ENCODE measurements at places on chromosomes 2 and 18.
A peak's percentile ranks its signal among the peaks of the same experiment; 100 is the strongest.

DNA sequence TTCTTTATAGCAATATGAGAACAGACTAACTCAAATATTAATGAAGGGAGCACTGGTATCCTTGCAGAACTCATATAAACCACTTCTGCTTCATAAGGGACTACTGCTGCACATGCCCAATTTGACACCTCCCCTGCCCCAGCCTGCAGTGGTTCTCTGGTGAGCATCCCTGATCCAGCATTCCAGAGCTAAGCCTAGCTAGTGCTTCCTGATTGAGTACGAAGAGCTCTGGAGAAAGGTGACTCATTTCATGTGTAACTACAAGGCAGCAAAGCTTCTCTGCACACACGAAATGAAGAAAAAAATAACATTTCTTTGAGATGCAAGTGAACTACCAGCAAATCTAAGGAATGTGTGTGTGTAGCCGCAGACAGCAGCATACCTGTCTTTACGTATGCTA, 22.8 kb upstream of the ADNP2 start:
- DNase-seq, result no peak

DNA sequence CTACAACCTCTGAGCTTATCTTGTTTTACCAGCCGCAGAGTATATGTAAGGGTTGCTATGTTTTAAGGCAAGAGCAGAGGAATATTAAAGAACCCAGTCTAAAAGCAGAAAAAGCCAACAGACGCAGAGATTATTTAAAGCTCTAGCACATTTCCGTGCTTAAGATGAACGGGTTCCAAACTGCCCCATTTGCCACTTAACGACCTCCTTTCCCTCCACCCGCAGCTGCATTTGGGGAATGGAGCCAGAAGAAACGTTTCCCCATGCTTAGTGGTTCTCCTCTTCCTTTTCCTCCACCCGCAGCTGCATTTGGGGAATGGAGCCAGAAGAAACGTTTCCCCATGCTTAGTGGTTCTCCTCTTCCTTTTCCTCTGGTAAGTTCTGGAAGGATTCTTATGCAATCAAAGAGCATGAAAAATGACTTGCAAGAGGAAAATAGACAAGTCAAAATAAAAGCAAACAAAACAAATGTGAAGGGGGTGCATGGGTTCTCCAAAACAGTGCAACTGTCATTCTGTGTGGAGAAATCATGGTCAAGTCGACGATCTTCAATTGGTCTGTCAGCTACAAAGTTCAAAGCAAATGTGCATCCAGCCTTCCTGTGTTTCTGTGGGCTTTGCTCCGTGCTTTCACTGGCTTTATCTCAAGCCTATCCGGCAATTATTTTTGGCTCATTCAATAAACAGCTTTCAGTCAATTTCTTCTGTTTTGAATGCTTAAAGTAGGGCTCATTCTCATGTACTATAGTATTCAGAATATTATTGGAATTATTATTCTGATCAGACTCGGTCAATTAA, 57.8 kb downstream of the DIPK1C start:
- DNase-seq, result peak; percentile 56

- DNase-seq, result no peak
Measured at GRCh38 chr2:142416996-142417395, 286.2 kb upstream of the LRP1B start.

- no peak for DNase-seq
Measured at GRCh38 chr2:121664086-121664485, 14.8 kb upstream of the CLASP1 start.

- peak; percentile 23 for DNase-seq
Measured at GRCh38 chr2:109386004-109386695, 227.6 kb downstream of the SEPTIN10 start.

DNA sequence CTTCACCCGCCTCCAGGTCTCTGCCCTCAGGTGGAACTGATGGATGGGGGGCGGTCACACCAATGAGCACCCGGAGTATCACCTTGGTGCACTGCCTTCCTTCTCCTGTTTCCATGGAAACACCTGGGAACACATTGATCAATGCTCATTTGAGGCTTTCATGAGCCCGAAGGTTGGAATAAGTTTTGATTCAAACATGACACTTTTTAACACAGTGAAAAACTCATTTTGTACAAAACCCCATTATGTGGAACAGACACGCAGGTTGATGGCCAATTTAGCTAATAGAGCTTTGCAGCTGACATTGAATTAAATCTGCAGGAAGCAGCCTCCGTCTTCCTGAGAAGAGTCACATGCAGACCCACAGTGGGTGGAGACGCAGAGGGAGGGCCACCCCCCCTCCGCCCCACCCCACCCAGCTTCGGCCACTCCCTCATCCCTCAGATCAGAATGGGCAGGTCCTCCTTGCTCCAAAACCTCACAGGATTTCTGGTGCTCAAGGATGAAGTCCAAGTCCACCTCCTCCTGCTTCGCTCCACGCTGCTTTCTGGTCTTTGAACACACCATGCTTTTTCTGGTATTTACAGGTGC, 96.0 kb upstream of the MYCN start:
- no peak for DNase-seq

GRCh38 chr2:112182581-112183034, 44.4 kb downstream of the FBLN7 start:
- DNase-seq, result no peak

DNA sequence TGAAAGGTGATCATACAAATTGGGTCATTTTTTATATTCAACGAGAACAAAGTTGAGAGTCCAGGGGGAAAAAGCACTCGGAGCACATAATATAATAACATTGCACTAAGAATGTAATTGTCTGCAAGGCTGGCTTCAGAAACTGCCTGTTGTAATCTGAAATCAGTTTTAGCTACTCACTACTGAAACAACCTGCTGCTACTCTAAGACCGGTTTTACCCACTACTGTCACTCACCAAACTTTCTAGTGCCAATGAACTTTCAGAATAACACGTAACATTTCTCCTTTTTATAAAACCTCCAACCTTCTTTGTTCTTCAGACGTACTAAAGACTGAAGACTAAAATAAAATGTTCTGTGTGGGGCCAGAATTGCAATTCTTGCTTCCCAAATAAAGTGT, 11.5 kb upstream of the CYB5A start:
- DNase-seq, result no peak

GRCh38 chr18:55317864-55318263, 270.1 kb downstream of the TCF4 start:
- DNase-seq, result no peak

Data from left hindlimb (tissue), 1 donor.